ENCODE measurements at places on chromosomes 2 and 18.

- no peak for DNase-seq
These were observed 260.0 kb upstream of the HS6ST1 start for GRCh38 chr2:128578406-128579390.

- DNase-seq: no peak
These were observed 187.1 kb downstream of the CELF4 start for GRCh38 chr18:37378336-37379010.

- DNase-seq: no peak
These were observed at the start of gene KLHL14 for GRCh38 chr18:32772581-32773381. TSS of gene KLHL14 (minus strand) at chr18:32773023. CDS start at chr18:32770591, 2,432 bp downstream.

DNA sequence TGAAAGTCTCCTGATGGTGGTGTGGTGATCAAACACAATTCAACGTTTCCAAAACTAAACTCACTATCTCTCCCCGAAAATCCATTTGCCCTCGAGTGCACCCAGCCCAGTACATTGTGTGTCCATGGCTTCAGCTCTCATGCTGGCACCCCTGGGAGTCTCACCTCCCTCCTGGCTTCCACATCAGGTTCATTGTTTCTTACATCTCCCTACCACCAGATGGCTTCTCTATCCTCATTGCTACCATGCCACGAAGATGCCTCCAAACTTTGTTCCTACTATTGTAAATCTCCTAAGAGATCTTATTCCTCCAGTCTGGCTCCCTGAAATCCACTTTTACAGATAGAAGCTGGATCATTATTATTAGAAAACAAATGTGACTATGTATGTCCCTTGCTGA lies 197.0 kb downstream of the MYT1L start:
- DNase-seq: no peak

GRCh38 chr2:205815673-205816072 lies 133.4 kb downstream of the NRP2 start:
- no peak for DNase-seq

DNA sequence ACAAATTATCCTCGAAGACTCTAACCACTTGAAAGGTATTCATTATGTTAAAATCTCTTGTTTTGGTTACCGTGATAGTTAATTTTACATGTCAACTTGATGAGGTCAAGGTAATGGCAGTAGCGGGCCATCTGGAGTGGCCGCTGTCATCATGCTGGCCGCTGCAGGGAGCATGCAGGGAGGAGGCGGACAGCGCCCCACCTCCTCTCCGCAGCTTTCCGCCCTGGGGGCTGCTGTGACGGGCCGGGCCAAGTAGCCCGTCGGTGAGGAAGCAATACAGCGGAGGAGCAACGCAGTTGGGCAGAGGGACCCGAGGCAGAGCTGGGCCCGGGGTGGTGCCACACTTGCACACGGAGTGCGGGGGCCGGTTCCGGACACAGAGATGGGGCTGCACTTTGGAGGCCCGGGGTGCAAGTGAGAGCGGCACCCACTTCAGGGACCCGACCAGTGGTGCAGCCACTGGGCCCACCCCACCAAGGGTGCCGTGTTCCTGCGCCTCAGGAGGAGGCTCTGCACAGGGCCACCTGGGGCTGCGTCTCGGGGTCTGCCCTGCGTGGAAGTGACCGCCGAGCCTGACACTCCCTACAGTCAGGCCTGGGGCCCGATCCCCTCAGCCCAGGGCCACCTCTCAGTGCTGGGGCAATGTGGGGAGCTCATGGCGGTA lies 452.4 kb downstream of the LRATD1 start:
- DNase-seq: no peak

DNA sequence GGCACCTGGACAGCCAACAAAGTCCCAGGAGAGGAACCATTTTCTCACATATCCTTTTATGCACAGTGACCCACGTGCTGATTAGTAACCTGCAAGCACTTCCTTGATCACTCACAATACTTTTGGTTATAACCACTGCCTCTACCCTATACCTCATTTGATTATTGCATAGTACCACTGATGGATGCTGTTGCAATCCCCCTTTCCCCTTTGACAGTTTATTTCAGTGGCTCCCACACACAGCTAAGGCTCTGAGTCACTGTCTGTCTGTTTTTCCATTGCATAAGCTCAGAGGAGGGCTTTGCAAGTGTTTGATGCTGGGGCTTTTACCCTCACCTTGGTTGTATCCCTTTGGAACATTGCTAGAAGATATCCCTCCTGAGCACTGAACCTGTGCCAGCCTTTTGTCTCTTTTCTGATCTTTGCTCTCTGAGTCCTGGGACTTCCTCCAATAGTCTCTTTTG lies 101.7 kb upstream of the RBBP8 start:
- no peak for DNase-seq

GRCh38 chr2:43210467-43211303 lies 15.7 kb downstream of the ZFP36L2 start:
- no peak for DNase-seq

DNA sequence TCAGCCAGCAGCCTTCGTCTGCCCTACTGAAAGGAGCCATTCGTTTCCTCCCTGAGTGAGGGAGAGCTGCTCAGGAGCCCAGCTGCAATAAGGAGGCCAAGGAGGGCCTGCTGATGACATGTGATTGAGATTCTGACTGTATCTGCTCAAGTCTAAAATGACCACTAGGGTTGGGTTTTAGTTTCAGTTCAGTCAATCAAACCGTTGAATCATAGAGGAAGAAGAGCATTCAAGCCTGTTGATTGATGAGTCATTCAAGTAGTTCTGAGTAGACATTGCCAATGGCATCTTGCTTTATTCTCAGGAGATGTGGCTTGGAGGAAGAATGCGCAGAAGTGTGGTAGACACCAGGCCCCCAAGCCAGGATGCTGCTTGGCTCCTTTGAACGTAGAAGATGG lies 19.9 kb upstream of the BCL2L11 start:
- no peak for DNase-seq

- DNase-seq: no peak
These were observed 71.3 kb downstream of the DPP4 start for GRCh38 chr2:162002623-162003235.

- no peak for DNase-seq
These were observed 92.1 kb downstream of the LYPD6 start for GRCh38 chr2:149422337-149422990.

DNA sequence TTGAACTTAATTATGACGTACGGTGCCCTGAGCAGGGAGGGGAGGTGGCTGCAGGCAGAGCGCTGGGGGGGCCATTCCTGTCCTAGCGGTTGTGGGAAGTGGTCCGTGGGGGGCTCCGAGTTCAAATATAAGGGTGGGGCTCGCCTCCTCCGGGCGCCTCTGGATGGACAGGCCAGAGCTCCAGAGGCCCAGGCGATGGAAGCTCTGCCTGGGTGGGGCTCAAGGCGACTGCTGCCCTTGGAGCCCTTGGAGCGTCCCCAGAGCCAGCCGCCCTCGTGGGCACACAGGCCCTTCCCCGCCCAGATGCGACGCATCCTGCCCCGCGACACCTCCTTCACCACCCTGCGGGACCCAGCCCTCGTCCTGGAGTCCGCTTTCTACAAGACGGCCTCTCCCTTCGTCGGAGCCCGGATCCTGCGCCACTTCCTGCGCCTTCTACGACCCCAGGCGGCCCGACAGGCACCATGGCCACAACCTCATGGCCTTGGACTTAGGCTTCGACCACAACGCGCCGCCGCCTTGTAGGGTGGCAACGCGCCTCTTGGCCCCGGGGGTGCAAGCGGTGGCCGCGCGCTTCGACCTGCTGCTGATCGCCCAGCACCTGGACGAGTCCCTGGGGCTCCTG lies 10.5 kb downstream of the AQP12B start:
- no peak for DNase-seq

All from activated CD8-positive, alpha-beta memory T cell treated with anti-CD3 and anti-CD28 coated beads for 1 hour (primary cell).